H9 (cell line): ENCODE measurements at places on chromosomes 6 and 20. TPM values are rescaled to one million over a fixed set of nuclear protein-coding genes. Genes with fewer than 3 reads are reported as not detected.

- DNase-seq: no peak
These were observed 64.3 kb downstream of the FAM83B start for GRCh38 chr6:54910921-54911320.

DNA sequence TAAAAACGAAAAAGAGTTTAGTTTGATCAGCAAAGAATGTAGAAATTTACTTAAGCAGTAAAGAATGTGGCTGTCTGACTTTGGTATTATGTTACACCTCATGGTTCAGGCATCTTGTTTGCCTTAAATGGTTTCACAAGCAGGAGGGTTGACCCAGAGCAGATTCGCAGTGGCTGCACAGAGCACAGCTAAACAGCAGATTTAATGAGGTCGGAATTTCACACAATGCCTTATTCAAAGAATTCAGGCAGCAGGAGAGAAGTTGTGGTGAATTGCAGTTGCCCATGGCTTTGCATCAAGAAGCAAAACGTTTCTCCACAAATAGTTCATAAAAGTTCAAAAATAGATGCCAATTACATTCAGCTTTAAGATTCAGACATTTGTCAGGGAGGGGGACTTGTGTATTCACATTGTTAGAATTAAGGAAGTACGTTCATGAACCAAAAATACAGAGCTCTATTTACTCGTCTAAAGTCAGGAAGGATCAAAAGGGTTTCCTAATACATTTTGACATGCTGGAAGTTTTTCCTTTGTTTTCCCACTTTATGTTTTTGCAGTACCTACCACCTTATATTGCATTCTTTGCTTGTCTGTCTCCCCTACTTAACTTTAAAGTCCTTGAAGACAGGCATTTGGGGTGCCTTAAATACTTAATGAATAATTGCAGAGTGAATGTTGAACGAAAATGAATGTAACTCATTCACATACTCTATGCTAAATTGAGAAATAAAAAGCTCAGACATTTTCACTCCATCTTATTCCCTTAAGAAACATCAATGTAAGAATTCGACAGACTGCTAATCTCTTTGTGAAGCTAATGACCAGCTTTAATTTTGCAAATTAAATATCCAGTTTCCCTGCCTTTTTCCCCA, 1163.6 kb upstream of the CITED2 start:
- peak; percentile 28 for DNase-seq

GRCh38 chr20:22795433-22795832, 211.1 kb upstream of the FOXA2 start:
- DNase-seq: no peak

DNA sequence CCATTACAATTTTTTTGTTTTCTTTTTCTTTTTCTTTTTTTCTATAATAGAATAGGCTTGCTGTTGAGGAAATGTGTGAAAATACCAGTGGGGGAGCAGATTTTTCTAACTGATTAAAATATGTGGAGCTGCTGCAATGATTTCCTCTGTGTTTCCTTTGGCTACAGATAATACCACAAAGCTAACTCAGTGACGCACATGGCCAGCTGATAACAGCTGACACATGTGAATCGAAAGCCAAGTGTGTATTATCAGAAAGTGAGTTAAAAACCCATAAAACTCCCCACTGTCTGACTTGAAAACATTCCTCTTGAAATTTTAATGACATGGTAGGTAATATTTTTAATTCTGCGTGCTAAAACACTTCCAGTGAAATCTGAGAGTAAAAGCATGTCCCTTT, 70.8 kb upstream of the AHI1 start:
- no peak for DNase-seq

- DNase-seq: no peak
These were observed 625 bp upstream of the ECHDC1 start for GRCh38 chr6:127343809-127344659.

- DNase-seq: no peak
These were observed 126.7 kb downstream of the IRF4 start for GRCh38 chr6:518218-518617.

GRCh38 chr20:17314264-17314663, 87.4 kb downstream of the PCSK2 start:
- no peak for DNase-seq

GRCh38 chr6:25060522-25060921, 124.8 kb upstream of the RIPOR2 start:
- DNase-seq: no peak

DNA sequence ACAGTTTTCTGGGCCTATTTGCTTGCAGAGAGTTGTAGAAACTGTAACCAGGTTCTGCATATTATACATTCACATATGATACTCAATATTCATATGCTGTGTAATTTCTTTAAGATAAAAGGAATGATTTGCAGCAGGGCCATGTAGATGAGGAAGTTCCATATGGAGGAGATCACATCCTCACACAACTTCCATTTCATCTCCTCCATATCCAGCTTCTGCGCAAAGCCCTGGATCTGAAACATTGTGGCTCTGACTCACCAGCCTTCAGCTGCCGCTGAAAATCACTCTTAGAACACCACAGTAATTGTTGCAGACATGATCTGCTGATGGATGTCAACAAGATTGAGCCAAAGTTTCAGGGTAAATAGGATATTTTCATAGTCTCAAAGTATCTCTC, 57.7 kb downstream of the PXDC1 start:
- DNase-seq: no peak

DNA sequence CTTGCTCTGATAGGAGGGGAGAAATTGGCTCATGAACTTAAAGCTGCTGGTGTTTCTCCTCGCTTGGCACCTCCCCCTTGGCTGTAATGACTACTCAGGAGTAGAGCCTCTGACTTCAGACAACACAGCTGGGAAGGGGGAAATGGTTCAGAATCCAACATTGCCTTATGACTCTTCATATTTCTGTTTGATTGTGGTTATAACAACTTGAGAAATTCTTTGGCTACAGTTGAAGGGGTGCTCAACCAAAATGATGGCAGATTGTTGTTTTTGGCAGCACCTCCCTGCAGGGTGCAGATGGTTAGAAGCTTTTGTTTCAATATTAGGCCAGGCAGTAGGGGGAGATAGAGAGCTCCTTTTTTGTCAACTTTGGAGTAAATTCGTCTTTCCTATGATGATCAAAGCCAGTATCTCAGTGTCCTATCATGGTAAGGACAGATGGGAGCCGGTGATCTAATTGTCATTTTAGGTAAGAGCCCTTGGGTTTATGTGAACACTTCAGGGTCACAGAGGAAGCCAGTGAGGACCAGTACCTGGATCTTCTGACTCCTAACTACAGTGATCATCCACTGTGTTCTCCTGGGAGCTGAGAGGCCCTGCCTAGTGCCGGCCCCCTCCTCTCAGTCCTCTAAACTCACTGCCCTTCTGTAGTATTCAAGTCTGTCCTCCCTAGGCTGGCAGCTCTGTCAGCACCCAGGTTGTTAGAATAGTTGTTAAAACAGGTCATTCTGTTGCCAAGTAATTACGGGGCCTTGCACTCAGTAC, 39.9 kb downstream of the RPRD1B start:
- peak; percentile 36 for DNase-seq

The DZANK1 gene
- total RNA-seq: 9.6 and 10.5 TPM in 2 replicates
